ENCODE measurements at places on chromosomes 3 and 15. TPM values are rescaled to one million over a fixed set of nuclear protein-coding genes. Genes with fewer than 3 reads are reported as not detected.

BFSP2 gene
- not detected for total RNA-seq

IDH2 gene
- 65.2 TPM for total RNA-seq

RBP2 gene
- not detected for total RNA-seq

DUSP7 gene
- 8.4 TPM for total RNA-seq

ASB14 gene
- total RNA-seq: not detected

GHRL gene
- total RNA-seq: 0.09 TPM

MME gene
- total RNA-seq: 6.2 TPM

ITGA11 gene
- total RNA-seq: 0.54 TPM

ZNF860 gene
- total RNA-seq: 0.90 TPM

CHRNA3 gene
- not detected for total RNA-seq

VPS8 gene
- 57.6 TPM for total RNA-seq

MAGEL2 gene
- total RNA-seq: not detected

RHCG gene
- 0.09 TPM for total RNA-seq

MESP1 gene
- 0.18 TPM for total RNA-seq

PDCD6IP gene
- total RNA-seq: 108 TPM

TTC21A gene
- 1.8 TPM for total RNA-seq

DNAH12 gene
- total RNA-seq: under 0.01 TPM

ROPN1 gene
- not detected for total RNA-seq

IGDCC3 gene
- total RNA-seq: not detected

CPNE9 gene
- not detected for total RNA-seq

GLCE gene
- total RNA-seq: 147 TPM

NR1I2 gene
- 0.09 TPM for total RNA-seq

EFCAB12 gene
- total RNA-seq: not detected

MORC1 gene
- not detected for total RNA-seq

ISLR2 gene
- not detected for total RNA-seq

LRRC49 gene
- 4.3 TPM for total RNA-seq

KPNA4 gene
- 43.1 TPM for total RNA-seq

MAP1A gene
- total RNA-seq: 0.63 TPM

MTFMT gene
- total RNA-seq: 10.3 TPM

SLCO2A1 gene
- 0.72 TPM for total RNA-seq

TGM5 gene
- total RNA-seq: not detected

LOXL1 gene
- total RNA-seq: 20.2 TPM

CHL1 gene
- total RNA-seq: not detected

IRAK2 gene
- 21.5 TPM for total RNA-seq

BBX gene
- 62.3 TPM for total RNA-seq

VIPR1 gene
- total RNA-seq: 1.8 TPM

SOX14 gene
- not detected for total RNA-seq

CHRM5 gene
- under 0.01 TPM for total RNA-seq

CPNE4 gene
- not detected for total RNA-seq

LYZL4 gene
- 0.18 TPM for total RNA-seq

Data from endothelial cell of coronary artery (primary cell).